Cerebellar nuclear complex (tissue), 1 donor: ENCODE measurements at places on chromosomes 1 and 21.

DNA sequence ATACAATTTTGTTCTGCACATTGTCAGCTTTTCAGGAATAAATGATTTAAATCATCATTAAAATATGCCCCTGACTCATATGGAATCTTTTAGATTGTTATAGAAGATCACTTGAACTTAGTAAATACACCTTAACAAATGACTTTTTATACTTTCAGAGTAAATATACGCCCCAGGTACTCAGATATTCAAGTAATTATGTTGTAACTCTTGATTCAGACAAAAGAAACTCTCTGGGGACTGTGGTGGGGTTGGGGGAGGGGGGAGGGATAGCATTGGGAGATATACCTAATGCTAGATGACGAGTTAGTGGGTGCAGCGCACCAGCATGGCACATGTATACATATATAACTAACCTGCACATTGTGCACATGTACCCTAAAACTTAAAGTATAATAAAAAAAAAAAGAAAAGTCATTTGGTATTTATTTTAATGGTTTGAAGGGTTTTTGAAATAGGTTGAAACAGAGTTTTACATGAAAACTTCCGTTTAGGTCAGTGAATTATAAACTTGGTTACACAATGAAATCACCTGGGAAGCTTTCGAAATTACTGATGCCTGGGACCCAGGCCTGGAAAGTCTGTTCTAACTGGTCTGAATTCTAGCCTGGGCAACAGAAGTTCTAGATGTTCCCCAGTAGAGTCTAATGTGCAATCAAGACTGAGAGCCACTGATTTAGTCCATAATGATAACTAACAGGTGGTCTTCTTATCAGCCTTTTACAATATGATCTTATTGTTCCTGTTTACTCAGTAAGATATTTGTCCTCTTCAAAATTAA is 320.5 kb upstream of the NR5A2 start:
- DNase-seq = no peak

DNA sequence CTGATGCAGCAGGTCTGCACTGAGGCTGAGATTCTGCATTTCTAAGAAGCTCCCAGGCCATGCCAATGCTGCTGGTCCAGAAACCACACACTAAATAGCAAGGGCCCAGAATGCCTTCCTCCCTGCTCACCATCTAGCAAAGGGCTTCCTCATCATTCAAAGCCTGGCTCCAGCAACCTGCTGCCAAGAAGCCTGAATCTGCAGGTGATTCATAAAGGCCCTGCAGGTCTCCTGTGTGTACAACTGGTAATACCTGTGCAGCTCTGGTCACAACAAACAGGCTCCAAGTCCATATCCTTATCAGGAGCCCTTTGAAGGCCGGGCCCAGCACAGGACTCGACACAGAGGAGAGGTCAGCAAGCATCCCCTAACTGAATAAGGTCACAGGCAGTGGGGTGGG is 26.7 kb downstream of the GLIS1 start:
- no peak for DNase-seq

- no peak for DNase-seq
These were observed 41.1 kb upstream of the MTR start for GRCh38 chr1:236753964-236754363.

DNA sequence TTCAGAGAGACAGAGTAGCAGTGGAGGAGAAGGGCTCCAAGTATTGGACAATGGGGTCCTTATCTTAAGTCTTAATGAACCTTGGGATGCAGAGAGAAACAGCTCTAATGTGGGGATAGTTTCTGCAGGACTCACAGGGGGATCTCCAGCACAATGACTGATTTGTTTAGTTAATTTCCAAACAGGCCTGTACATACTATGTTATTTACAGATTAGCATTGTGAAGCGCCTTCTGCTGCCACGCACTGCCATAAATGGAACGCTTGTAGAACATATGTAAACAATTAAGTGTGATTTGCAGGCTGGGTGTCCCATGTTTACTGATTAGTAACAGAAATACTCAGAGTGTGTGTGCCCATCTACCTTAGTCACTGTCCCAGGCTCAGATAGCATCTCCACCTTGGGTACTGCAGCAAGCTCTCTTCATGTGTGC is 56.1 kb downstream of the NTPCR start:
- DNase-seq = no peak

GRCh38 chr1:214515544-214516433 is 35.6 kb downstream of the PTPN14 start:
- no peak for DNase-seq

DNA sequence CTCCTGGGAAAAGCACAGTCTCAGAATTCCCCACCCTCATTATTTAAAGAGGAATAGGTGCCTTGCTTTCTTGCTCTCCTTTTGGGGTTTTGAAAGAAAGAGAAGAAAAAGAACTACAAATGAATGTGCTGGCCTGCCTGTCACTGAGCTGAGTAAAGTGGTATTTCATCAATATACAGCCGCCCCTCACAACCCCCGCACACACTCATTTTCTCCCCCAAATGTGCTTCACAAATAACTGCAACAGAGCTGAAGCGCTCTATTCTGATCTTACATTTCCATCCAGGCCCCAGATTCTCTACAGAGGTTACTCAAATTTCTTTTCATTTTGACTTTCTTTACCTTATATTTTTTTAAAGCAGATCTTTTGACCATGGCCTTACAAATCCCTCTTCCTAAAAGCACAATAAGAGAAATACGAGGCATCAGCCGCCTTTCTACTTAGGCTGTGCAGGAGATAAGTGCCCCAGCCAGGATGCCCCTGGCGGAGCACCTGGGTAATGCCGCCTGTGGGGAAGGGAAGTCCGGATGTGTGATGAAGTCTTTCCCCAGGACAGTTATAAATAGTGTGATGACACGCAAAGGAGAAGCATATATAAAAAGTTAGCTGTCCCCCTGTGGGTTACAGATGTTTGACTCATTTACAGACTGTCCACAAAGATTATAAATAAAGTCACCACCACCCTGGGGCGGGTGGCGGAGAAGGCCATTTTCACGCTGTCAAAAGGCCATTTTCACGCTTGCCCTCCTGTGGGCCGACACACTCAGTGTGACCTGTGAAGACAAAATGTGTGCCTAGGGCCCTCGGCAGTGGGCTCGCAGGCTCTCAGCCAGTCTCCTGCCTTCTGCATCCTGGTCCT is 6.5 kb downstream of the KCNN3 start:
- no peak for DNase-seq

- no peak for DNase-seq
These were observed 58.8 kb upstream of the MAP1LC3C start for GRCh38 chr1:242057745-242058115.
